Brain (organoid and tissue), 16 donors: ENCODE measurements at places on chromosomes 7 and 10.

- peak; percentile 8 for DNase-seq
Observed at GRCh38 chr10:104045151-104046089, 40.3 kb downstream of the COL17A1 start.

- peak; percentile 91 for DNase-seq
Observed at GRCh38 chr7:44445986-44446671, 44.3 kb downstream of the NUDCD3 start.

DNA sequence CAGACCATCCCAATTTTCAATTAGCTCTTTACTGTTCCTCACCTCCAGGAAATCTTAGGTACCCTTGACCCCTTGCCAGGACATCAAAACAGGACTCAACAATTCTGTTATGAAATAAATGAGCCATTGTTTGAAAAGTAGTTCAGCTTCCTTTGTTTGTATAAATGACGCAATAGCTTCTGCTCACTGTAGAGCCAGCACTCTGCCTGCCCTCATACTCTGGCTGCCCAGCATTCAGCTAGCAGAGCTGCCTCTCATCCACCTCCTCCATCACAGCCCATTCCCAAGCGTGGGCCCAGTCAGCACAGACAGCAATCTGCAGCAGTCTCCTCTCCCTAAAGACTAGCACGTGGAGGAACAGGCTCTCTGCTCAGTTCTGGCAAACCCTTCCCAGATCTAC, 478.6 kb downstream of the GRID1 start:
- DNase-seq: no peak

GRCh38 chr10:114519756-114520293, 115.5 kb upstream of the AFAP1L2 start:
- no peak for DNase-seq

DNA sequence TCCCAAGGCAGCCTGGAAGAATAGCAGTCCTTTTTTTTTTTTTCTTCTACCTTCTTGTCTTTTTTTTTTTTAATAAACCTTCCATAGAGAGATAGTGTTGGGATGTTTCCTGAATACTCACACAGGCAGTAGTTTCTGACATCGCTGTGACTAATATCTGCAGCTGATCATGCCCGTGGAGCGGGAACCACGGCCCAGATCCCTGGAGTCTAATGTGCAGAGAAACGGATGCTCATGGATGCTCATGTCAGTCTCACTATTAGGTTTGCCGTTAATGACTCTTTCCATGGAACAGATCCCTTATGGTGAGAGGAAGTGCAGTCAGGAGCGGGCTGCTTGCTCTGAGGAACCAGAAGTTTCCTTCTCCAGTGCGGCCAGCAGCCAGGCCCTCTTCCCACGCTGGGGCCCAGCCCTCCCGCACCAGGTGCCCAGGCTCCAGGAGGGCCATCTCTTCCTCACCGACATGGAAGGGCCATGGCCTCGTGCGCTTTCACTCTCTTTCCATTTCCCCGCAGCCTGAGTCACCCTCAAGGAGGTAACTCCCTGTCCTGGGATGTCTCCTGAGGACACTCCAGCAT, 132.5 kb downstream of the WDR37 start:
- no peak for DNase-seq

GRCh38 chr7:99428972-99429566, 9.5 kb downstream of the PTCD1 start:
- no peak for DNase-seq

GRCh38 chr10:62170732-62171131, 97.9 kb downstream of the RTKN2 start:
- DNase-seq: no peak

DNA sequence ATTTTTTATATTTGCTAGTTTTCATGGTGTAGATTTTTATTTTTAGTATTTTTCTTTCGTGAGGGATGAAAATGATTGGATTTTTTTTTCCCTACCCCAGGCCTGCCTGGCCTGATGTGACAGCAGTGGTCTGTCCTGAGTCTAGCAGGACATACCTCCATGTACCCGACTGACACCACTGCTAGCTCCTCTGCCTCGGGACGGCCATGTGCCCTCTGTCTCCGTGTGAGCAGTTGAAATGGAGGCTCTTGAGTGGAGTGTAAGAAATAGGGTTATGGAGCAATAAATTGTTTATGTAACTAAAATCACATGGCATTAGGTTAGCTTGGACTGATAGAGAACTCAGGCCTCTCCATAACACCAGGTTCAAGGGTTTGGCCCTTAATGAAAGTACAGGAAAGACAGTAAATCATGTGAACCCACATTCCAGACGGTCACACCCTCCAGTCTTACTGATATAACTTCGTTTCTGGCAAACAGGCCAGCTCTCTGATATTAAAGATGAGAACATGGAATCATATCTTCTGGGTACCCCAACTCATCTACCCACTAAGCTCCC, 734.1 kb downstream of the KCNMA1 start:
- no peak for DNase-seq

DNA sequence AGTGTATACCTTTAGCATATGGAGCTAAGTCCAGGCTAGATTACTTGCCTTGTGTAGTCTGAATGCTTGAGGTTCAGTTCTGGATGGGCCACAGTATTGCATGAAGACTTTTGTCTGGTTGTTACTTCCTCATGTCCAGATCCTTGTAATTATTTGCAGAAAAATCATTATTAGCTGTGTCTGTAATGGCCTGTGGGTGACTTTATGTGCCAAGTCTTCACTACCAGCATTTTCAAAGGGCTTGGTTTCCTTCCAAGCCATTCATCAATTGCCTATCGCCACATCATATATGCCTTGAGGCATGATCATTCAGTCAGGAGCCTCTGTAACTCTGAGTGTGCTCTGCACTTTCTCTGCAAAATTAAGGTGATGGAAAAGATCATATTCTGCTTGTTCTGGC, 13.8 kb upstream of the HDAC9 start:
- no peak for DNase-seq

DNA sequence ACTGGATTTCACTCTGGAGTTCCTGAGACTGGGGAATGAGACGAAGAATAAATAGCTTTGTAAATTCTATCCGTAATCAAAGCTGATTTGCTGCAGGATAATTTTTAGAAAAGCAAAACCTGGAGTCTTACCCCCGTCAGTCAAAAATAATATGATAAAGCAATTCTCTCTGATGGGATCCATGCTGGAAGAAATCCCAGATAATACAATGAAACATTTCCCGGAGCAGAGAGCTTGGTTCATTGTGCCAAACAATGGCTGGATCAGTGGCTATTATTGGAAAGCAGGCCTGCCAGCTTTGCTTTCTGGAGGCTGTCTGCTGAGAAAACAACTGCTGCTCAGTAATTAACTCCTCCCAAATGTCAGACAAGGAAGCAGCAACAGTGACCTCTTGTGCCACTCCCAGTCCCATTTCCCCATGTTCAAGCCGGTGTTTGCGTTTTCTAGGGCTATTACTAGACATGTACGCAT, 609.4 kb upstream of the PCDH15 start:
- DNase-seq: peak; percentile 77

- DNase-seq: peak; percentile 79
Observed at GRCh38 chr7:80284855-80285254, 150.2 kb downstream of the GNAI1 start.

DNA sequence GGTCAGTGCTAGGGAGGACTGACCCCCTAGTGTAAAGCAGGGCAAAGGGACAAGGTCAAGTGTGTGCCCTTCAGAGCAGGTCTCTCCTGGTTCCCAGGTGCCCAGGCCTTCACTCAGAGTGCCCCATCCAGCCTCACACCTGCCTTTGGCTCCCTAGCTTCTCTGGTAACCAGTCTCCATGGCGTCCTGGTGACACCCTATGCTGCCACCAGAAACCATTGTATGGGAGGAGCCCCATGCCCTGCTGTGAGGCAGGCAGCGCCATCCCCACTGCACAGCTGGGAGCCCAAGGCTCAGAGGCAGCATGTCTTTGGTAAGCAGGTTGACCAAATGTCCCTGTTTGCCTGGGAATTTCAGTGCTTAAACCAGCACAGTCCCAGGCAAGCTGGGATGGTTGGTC, 33.1 kb upstream of the HMX3 start:
- no peak for DNase-seq

- peak; percentile 63 for DNase-seq
Observed at GRCh38 chr7:119935418-119936025, 337.5 kb upstream of the KCND2 start.
